ENCODE measurements at places on chromosomes 1 and 21.
A peak's percentile ranks its signal among the peaks of the same experiment; 100 is the strongest.

DNA sequence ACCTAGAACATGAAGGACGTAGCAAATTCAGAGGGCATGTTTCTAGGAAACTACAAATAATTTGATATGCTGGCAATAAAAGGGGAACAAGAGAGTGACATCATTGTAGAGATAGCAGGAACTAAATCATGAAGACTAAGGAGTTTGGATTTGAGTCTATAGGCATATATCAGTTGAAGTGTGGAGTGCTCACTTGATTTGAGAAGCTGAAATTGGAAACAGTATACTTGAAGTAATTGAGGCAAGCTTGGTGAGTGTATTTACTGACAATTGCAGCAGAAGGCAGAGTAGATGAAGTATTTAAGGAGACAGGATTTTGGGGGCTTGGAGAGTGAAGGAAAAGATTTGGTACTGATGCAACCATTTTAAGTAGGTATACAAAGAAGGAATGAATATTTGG, 6.4 kb upstream of the TMCO2 start:
- DNase-seq, result no peak

- no peak for DNase-seq
Observed at GRCh38 chr1:205350691-205351141, 6.0 kb downstream of the KLHDC8A start.

GRCh38 chr1:59307591-59307990, 10.7 kb downstream of the FGGY start:
- no peak for DNase-seq

DNA sequence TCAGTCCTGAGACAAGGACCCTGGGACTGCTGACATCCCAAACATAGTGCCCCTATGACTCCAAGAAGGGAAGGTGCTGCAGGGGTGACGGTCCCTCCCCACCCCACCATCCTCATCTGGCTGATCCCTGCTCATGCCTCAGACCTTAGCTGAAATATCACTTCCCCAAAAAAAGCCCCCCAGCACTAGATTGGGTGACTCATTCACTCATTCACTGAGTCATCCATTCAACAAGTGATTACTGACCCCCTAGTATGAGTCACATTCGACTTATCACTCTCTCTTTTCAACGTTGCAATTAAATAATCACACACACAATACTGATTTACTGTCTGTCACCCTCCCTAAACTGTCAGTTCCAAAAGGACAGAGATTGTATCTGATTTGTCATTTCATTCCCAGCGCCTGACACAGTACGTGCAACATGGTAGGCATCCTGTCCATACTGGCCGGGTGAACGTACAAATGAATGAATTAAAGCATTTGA, 48.6 kb downstream of the HIVEP3 start:
- no peak for DNase-seq

GRCh38 chr1:232183802-232184201, 446.1 kb downstream of the SIPA1L2 start:
- DNase-seq, result peak; percentile 4

GRCh38 chr1:6603915-6604558, 1.4 kb upstream of the KLHL21 start:
- DNase-seq, result no peak

GRCh38 chr1:41480204-41481108, 4.0 kb downstream of the EDN2 start:
- DNase-seq, result no peak

GRCh38 chr1:162388083-162388594, 6.6 kb downstream of the C1orf226 start:
- DNase-seq, result no peak

DNA sequence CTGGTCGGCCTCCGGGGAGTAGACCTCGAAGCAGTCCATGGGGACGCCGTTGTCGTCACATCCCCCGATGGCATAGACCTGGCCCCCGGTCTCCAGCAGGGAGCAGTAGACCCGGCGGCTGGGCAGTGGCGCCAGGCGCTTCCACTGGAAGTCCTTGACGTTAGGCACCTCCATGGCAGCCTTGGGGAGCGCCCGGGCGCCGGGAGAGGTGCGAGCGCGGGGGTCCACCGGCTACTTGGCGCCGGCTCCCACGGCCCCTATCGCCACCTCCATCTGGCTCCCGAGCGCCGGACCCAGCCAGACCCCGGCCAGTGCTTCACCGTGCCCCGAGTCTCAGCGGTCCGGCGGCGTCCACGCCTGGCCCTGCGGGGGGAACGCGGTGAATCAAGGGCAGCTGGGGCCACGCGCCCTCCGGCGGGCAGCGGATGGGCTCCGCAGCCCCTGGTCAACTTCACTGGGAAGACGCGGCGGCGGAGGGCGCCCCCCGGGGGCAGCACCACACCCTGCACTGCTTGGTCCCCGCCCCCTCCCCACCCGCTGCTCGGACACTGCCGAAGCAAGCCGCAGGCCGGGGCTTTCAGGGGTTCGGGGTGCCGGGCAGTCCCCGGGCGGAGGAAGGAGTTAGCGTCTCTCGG, 13.2 kb downstream of the KLHDC8A start:
- DNase-seq, result no peak

GRCh38 chr1:160214481-160215140, 9.4 kb downstream of the PEA15 start:
- DNase-seq, result no peak

DNA sequence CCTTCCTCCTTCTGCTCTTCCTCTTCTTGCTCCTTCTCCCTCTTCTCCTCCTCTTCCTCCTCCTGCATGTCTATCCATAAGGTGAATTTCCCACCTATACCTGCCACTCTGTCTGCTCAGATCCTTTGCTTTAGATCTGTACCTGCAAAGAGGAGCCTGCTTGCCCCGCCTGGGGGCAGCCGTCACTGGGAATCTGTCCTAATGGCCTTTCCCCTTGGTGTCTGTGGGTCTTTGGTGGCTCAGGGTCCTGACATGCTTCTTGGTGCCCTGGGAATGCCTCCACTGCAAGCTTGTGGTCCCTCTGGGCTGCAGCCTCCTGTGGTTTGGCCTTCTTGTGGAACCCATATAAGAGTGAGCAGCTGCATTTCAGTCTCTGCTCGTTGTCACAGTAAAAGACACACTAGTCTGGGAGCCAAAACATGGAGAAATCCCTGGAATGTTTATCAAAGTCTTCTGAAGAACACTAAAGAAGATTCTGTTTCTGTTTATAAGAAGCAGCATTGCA, 79.5 kb upstream of the CSF3R start:
- DNase-seq, result no peak

DNA sequence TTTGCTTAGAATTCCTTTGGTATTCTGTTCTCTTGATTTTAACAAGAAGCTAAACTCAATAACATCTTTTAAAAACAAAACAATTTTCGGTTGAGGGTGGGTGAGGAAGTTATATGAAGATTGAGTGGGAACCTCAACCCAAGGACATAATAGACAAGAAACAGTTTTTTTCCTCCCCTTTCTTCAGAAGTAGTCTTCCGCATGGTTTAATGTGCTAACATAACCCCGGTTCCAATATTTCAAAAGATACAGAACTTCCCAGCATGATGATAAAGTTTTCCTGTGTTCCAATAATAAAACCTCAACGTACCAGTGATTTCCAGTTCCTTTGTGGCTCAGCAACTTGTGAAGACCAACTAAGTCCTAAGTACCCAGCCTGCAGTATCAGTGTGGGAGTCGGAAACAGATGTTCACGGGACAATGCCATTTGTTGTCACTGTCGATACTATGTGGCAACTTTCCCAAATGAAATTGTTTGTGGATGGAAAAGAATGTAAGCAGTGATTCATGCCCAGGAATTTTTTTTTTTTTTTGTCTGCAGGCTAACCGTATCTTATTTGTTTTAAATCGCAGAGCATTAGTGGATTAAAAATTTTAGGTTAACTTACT, 48.5 kb downstream of the NR5A2 start:
- DNase-seq, result no peak

DNA sequence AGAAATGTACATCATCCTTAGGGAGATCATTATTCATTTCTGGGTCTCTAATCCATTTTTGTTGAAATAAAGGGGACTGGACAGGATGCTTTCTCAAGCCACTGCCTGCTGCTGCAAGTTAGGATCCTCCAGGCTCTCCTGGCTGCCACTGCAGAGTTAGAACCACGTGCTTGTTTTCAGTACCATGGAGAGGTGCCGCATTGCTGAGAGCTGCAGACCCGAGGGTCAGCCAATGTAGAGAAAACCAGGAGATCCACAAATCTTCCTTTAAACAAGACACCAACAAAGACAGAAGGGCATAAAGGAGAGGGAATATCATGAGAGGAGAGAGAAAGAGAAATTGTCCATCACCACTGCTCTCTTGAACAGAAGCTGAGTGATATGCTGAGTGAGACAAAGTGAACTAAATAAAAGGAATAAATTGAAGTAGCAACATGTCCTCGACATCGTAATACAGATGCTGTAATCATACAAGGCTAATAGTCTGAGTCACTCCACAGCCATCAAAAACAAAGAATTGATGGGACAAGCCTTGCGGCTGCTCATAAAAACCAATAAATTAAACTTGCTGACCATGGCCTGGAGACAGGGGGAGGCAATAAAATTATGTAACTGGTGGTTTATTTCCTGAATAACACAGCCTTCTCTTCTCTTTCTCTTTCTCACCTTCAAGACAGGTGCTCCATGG, 255.7 kb downstream of the OMA1 start:
- no peak for DNase-seq

DNA sequence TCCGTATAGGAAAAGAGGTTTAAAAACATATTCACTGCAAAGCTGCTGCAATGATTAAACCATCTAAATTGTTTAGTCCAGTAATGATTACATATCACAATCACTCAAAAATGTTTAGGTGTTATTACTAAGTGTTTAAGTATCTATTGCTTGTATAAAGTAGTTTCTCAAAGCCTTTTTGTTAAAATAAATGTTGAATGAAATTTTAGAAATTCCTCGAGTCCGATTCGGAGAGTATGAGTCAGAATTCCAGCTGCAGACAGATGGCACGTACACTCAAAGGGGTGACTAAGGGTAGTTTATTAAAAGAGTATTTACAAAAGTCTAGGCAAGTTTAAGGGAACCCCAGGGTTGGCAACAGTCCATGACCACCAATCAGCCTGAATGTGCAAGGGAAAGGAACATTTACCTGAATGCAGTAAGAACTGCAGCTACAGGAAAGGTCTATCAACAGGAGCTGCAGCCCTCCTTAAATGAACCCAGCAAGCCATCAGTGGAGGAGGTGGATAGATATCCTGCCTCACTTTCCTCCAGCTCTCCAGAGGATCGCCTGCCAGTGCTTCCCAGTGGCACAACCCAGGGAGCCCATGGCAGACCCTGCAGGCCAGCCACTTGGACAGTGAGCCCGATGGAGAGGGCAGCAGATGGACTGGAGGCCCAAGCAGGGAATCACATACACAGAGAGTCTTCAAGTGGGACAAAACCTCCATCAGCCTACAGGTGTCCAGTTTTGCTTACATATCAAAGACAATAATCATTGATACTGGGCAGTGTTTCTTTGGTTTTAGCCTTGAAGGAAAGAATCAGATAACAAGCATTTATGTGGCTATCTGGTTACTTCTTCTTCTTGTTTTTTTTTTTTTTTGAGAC, 92.1 kb upstream of the SLC44A3 start:
- DNase-seq, result no peak

- no peak for DNase-seq
Observed at GRCh38 chr1:20604678-20605077, 15.8 kb downstream of the CDA start.

- DNase-seq, result no peak
Observed at GRCh38 chr1:60280256-60280655, 206.7 kb upstream of the C1orf87 start.

DNA sequence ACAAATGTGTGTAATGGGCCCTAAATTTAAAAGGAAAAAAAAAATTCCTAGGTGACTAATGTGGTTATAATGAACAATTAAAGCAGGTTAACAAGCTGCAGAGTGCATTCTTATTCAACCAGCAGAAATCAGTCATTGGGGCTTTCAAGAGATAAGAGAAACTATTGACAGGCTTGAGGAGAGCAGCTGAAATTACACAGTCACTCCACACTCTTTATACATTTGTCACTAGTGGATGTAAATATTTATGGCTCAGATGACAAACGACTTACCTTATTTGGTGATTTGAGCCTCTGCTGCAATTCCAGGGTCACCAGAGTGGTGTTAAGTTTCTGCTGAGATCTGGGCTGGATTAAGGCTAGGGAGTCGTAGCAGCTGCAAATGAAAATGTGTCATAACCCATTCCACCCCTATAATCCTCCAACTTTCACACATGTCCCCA, 896.3 kb downstream of the TTLL7 start:
- no peak for DNase-seq

Data from OCI-LY7 (cell line).